Central memory CD4-positive, alpha-beta T cell (primary cell): ENCODE measurements at places on chromosomes 1 and 21.

DNA sequence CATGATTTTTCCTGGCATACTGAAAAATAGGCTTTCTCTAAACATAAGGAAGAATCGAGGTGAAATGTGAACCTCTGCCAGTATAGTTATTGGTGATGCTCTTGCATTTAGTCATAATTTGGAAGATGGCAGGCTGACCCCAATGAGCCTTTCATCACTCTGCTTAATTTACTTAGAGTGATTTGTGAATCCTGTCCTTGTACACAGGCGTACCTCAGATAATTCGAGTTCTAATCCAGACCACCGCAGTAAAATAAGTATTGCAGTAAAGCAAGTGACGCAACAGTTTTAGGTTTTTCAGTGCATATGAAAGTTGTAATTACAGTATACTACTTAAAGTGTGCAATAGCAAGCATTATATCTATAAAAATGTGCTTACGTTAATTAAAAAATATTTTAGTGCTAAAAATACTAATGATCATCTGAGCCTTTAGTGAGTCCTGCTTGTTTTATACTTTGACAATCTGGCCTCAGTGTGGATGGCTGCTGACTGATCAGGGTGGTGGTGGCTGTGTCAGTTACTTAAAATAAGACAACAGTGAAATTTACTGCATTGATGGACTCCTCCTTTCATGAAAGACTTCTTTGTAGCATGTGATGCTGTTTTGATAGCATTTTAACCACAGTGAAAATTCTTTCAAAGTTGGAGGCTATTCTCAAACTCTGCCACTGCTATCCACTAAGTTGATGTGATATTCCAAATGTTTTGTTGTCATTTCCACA is 1.7 kb downstream of the PKNOX1 start:
- DNase-seq, result no peak

GRCh38 chr1:6029351-6029750 is 16.3 kb upstream of the KCNAB2 start:
- DNase-seq, result no peak

DNA sequence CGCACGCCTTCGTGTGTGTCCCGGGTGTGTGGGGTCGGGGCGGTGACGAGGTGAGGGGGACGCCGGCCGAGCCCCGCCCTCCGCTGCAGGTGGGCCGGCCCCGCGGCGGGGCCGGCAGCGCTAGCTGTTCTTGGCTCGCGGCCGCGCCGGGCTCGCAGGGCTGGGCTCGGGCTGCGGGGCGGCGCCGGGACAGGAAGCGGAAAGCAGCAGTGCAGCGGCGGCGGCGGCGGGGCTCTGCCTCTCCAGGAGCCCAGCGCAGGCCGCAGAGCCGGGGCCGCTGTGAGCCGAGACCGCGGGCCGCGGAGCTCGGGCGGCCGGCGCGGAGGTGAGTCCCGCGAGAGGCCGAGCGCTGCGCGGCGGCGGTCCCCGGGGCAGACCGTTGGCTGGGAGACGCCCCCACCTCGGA is at the start of gene VANGL1:
TSS of gene VANGL1 (plus strand) at position 209 of the 406 bp plus-strand sequence. CDS start 9,444 bp downstream, outside the sequence.
- DNase-seq, result peak; percentile 4

DNA sequence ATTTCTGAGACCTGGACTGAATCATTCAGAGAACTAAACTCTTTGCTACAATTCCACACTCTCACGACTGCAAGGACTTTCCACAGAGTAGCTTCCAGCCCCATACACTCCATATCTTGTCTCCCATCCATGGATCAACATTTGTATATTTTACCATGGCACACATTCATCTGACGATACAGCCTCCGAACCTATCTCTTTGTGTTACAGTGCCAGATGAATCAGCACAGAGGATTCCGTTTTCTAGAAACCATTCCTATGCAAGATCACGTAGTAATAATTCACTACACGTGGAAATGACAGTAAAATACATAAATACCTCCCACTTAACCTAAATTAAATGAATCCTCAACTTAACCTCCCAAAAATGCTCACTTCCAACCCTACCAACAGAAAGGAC is 110.0 kb upstream of the PRDX6 start:
- no peak for DNase-seq

DNA sequence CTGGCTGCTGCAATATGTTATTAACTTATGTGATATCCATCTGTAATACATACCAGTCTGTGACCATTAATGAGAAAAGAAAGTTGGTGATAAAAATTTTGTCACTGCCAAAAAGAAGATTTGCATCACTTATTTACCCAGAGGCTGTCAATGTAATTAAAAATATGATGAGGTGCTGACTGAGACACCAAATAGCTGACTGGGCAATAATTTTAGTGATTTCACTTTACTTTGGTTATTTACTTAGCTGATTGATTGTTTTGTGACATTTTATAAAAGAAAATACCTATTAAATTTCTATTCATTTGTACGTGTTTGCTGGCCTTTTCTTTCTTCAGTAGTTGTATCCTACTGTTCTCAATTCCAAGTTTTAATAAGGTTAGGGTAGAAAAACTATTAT is 139.2 kb downstream of the HLX start:
- no peak for DNase-seq

DNA sequence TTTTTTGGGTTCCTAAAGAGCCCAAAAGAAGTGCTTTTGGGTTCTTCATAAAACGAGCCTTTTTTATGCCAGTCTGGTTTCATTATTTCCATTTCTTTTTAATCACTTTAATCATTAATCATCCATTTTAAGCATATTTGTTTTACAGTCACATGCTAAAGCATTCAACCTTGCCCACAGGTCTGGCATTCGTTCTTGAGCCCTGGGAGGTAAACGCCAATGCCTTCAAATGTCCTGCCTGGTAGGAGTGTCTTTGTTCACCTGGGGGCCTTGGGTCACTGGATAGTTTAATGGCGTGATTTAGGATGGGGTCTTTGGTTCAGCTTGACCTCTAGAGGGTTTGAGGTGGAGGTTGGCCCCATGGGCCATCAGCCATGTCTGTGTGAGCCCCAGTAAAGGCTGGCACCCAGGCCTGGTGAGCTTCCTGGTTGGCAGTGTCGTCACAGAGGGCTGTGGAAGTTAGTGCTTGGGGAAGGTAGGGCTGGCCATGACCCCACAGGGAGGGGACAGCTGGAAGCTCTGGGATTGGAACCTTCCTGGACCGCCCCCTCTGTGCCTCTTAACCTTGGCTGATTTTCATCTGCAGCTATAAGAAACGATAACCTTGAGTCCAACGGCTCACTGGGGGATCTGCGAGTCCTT is 20.2 kb downstream of the C1orf174 start:
- DNase-seq, result no peak

GRCh38 chr1:225464851-225465792 is 37.3 kb upstream of the LBR start:
- no peak for DNase-seq

DNA sequence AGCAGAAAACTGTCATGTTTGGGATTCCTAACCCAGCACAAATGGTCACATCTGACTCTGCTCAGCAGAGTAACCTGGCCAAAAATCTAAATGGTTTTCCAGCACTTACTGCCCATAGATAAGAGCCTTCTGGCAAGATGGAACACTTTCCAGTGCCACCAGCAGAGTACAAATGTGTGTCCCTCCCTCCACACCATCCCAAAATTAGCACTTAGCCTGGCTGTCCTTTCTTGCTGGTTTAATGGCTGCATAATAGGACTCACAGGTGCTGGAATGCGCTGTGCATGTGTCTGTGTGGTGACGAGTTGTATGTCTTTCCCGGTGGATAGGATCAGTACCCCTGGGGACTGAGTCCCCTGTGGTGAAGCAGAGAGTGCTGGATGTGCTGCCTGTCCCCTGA is 49.8 kb upstream of the GJB5 start:
- DNase-seq, result no peak

- DNase-seq, result no peak
These were observed 114.3 kb upstream of the ZNF678 start for GRCh38 chr1:227449051-227449450.

GRCh38 chr21:46168659-46169386 is 13.4 kb upstream of the FTCD start:
- no peak for DNase-seq

DNA sequence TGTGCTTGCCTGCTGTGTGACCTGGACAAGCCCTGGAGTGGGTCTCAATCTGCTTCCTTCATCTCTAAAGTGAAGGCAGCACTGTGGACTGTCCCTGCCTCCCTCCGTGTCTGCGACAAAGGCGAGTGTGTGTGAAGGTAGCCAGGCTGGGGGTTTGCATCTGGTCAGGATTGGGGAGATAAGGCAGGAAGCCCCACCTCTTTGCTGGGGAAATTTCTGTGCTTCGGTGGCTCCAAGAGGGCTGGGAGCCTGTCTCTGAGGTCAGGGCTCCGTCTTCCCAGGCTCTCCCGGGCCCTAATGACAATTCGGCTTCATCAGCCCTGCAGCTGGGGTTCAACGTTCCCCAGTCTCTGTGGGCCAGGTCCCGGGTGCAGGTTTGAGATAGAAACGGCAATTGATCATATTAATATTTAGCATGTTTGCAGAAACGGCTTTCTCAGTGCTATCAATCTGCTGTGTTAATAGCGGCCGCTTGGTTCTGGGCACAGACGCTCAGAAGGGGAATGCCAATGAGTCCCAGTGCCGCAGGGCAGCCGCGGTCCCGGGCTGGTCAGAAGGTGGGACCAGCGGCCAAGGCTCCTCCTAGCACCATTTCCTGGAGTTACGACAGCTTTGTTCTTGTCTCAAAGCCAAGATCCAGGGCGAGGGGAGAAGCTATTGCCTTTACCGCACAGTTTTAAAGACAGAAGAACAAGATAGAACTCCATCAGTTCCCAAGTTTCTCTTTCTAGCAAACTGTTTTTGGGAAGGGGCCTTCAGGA is 105.7 kb downstream of the PRDM16 start:
- no peak for DNase-seq

GRCh38 chr1:77994117-77994705 is 10.5 kb upstream of the DNAJB4 start:
- DNase-seq, result no peak

DNA sequence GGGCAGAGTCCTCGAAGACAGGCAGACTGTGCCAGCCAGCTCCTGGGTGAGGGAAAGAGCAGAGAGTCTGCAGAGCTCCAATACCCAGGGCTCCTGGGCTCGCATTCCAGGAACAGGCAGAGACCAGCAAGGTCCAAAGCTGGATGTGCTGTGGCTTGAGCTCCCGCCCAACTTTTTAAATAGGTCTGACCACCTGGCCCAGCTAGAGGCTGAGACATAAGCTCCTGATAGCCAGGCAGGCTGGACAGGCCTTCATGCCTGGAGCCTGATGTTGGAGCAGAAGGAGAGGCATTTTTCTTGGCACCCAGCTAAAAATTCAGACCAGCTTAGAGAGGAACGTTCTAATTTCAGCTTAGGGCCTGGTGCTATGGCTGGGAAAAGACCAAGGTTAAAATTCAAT is 178.4 kb upstream of the TMEM51 start:
- DNase-seq, result no peak
